ENCODE measurements at places on chromosomes 3 and 15. TPM values are rescaled to one million over a fixed set of nuclear protein-coding genes. Genes with fewer than 3 reads are reported as not detected.

DNA sequence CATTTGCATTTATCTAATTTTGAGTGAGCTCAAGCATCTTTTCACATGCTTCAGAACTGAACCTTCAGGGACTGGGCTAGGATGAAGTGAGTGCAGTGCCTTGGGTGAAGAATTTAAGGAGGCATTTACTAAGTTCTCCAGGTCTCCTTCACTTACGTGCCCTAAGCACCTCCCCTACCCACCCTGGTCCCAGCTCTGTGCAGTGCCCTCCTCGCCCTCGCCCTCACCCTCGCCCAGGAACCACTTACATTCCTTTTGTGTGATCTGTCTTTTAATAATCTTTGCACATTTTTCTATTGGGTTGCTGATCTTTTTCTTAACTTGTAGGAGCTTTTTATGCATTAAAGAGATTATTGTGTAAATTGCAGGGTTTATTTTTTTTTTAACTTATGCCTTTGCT lies 322.6 kb downstream of the THSD4 start:
- DNase-seq: peak; percentile 50

GRCh38 chr3:115134648-115135347 lies 12.3 kb downstream of the ZBTB20 start:
- DNase-seq: no peak

Gene XPC
- total RNA-seq: 8.9 TPM

Gene MCTP2
- total RNA-seq: 0.91 TPM

DNA sequence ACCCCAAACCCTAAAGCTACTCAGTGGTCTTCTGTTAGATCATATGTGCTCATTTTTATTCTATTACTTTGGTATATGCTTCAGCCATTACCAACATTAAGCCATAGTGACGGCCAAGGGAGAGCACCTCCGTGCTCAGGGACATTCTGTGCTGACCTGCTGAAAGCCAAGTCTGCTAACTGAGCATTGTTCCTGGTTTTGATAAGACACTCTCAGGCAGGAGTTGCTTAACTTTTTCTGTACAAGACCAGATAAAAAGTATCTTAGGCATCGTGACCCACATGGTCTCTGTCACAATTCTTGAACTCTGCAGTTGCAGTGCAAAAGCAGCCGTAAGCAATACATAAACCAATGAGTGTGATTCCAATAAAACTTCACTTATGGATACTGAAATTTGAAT lies 100.6 kb downstream of the KLHL25 start:
- no peak for DNase-seq

DNA sequence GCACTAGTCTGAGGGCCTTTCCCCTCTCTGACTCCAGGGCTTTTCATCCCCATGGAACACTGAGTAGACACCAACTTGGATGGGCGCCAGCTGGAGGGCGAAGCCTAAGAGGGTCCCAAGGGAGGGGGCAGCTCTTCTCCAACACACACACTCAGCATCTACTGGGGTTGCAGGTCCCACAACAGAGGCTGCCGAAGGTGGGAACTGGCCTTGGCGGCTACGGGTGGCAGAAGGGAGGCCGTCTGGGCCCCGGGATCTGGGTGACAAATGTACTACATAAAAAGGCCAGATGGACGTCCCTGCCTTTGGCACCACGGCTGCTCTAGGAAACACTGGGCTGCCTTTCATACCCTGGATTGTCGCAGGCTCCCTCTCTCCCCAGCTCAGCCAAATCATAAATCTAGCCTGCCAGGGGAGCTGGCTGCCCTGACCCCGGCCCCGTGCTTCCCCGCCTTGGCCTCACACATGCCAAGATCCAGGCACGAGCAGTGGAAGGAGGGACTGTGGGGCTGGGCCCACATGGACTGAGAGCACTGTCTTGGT lies 31.5 kb downstream of the SEMA5B start:
- DNase-seq: no peak

DNA sequence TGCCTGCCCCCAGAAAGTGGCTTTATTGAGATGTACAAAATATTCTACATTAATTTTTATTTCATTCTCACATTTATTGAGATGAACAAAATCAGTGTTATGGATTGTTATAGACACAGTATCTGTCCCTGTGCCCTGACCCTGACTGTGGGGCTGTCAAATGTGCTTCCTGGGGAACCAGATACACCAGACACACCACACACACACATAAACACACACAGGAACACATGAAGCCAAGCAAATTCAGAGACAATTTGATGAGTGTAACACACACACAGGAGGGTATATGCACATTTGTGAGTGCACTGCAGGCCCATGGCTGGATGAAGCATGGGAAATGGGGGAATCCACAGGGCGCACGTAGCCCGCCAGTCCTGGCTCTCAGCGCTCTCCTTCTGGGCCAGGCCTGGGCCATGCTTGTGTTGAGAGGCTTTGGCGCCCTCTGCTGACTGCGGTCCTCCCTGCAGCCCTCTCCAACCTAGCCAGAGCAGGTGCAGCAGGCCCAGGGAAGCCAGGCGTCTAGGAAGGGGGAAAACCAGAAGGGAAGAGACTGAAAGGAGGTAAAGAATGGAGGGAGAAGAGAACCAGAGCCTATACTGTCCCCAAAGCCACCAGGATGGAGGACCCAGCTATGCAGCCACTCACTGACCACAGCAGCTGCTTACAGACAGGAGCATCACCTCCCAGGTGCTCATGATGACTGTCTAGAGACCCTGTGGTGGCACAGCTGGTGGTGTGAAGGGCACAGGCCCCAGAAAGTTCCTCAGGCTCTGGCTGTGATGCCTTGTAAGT lies 18.0 kb upstream of the LOXL1 start:
- peak; percentile 57 for DNase-seq

GRCh38 chr3:166900866-166901577 lies 479.1 kb downstream of the ZBBX start:
- DNase-seq: peak; percentile 13

DNA sequence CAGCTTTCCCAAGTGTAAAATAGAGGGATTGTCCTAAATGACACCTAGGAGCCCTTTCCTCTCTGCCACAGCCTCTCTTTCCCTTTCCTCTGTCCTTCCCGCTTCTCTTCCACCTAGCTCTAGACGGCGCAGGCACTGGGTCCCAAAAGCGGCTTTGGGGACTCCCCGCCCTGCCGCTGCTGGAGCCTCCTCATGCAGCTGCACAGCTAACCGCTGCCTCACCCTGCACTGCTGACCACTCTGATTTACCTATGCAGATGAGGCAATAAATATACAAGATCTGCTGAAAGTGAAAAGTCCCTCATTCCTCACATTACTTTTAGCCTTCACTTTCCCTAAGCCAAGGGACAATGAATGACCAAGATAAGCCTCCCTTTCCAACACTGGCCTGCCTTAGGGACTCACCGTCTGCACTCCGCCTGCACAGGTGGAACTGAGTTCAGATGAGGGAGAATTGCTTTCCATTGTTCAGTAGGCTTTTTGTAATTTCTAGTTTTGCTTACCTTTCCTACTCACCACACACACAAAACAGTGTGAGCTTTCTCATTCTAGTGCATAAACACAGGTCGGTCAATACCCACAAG lies 197.5 kb upstream of the BCL6 start:
- DNase-seq: no peak

Gene TRIM42
- total RNA-seq: not detected

- peak; percentile 24 for DNase-seq
Observed at GRCh38 chr15:70121624-70122302, 24.0 kb upstream of the TLE3 start.

DNA sequence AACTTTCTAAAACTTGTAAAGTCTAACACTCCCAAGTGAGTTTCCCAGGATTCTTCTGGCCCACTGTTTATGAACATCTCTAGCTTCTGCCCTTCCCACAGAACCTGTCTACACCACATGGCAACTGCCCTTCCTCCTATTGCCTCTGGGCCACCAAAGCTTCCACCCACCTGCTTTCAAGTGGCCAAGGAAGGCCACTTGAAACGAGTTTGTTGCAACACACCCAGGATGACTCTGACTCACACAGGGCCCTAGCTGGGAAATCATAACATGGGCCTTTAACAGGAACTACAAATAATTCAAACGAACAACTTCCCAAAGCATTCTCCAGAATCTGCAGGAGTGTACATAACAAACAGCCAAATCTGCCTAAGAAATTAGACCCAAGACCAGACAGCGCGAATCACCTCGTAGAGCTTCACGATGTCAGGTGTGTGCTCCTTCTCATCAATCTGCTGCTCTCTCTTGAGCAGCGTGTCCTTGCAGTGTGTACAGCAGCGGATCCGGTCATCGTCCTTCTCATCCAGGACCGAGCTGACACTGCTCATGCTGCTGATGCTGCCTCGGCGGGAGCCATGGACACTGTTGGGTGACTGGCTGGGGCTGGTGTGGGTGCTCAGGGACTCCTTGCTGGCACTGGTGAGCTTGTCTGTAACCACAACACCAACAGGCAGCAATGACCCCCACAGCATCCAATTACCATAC lies 16.8 kb downstream of the RBSN start:
- no peak for DNase-seq

Gene CORO2B
- total RNA-seq: 10.5 TPM

Gene PLS1
- total RNA-seq: 13.9 TPM

- DNase-seq: peak; percentile 53
Observed at GRCh38 chr15:77659350-77660321, 26.9 kb upstream of the LINGO1 start.

GRCh38 chr3:33145901-33146580 lies 32.2 kb downstream of the CRTAP start:
- DNase-seq: no peak
